ENCODE measurements at places on chromosomes 4 and X. TPM values are rescaled to one million over a fixed set of nuclear protein-coding genes. Genes with fewer than 3 reads are reported as not detected.

The PHEX gene
- 0.40 TPM for total RNA-seq

The CT45A5 gene
- not detected for total RNA-seq

The BBS12 gene
- 1.9 TPM for total RNA-seq

The MAGED4B gene
- 9.8 TPM for total RNA-seq

The NIPAL1 gene
- total RNA-seq: 2.5 TPM

The ADD1 gene
- 190 TPM for total RNA-seq

The SRPX gene
- 164 TPM for total RNA-seq

The NXF2B gene
- total RNA-seq: not detected

The HS3ST1 gene
- 0.98 TPM for total RNA-seq

The FAM47C gene
- total RNA-seq: not detected

The FGFBP2 gene
- not detected for total RNA-seq

The CYTL1 gene
- total RNA-seq: 121 TPM

The BCORL1 gene
- 2.5 TPM for total RNA-seq

The ASB12 gene
- total RNA-seq: not detected

The MSX1 gene
- 21.0 TPM for total RNA-seq

The PSAPL1 gene
- not detected for total RNA-seq

The RENBP gene
- 7.6 TPM for total RNA-seq

The DMRTC1 gene
- total RNA-seq: not detected

The UGT2B17 gene
- not detected for total RNA-seq

The ESX1 gene
- total RNA-seq: not detected

The BTK gene
- total RNA-seq: not detected

The ALAS2 gene
- total RNA-seq: not detected

The FGD1 gene
- 5.6 TPM for total RNA-seq

The AWAT1 gene
- total RNA-seq: not detected

The METTL14 gene
- total RNA-seq: 30.4 TPM

The ARHGAP24 gene
- 105 TPM for total RNA-seq

The FMR1NB gene
- not detected for total RNA-seq

The SPATA4 gene
- total RNA-seq: not detected

The PGM2 gene
- total RNA-seq: 102 TPM

The PHKA1 gene
- total RNA-seq: 6.3 TPM

The TMEM271 gene
- not detected for total RNA-seq

The ZNF630 gene
- total RNA-seq: 1.5 TPM

The ATP7A gene
- total RNA-seq: 3.6 TPM

The NBDY gene
- 19.8 TPM for total RNA-seq

The CFAP47 gene
- not detected for total RNA-seq

The OPRPN gene
- not detected for total RNA-seq

The MAGEA9B gene
- total RNA-seq: not detected

The ZAR1 gene
- not detected for total RNA-seq

The KLHL5 gene
- total RNA-seq: 59.5 TPM

The RAB9B gene
- 0.13 TPM for total RNA-seq

The TRIM61 gene
- total RNA-seq: not detected

The EPHA5 gene
- total RNA-seq: not detected

The GCNA gene
- total RNA-seq: 0.25 TPM

The DCAF8L1 gene
- not detected for total RNA-seq

The DCLK2 gene
- 1.1 TPM for total RNA-seq

The MAGEB2 gene
- not detected for total RNA-seq

The CYSLTR1 gene
- total RNA-seq: 1.5 TPM

The ZCCHC18 gene
- 1.5 TPM for total RNA-seq
